ENCODE measurements at places on chromosomes 7 and 10.

GRCh38 chr7:41599760-41600159 lies 103.1 kb downstream of the INHBA start:
- DNase-seq, result no peak

GRCh38 chr10:114552050-114552449 lies 106.0 kb downstream of the ABLIM1 start:
- no peak for DNase-seq

DNA sequence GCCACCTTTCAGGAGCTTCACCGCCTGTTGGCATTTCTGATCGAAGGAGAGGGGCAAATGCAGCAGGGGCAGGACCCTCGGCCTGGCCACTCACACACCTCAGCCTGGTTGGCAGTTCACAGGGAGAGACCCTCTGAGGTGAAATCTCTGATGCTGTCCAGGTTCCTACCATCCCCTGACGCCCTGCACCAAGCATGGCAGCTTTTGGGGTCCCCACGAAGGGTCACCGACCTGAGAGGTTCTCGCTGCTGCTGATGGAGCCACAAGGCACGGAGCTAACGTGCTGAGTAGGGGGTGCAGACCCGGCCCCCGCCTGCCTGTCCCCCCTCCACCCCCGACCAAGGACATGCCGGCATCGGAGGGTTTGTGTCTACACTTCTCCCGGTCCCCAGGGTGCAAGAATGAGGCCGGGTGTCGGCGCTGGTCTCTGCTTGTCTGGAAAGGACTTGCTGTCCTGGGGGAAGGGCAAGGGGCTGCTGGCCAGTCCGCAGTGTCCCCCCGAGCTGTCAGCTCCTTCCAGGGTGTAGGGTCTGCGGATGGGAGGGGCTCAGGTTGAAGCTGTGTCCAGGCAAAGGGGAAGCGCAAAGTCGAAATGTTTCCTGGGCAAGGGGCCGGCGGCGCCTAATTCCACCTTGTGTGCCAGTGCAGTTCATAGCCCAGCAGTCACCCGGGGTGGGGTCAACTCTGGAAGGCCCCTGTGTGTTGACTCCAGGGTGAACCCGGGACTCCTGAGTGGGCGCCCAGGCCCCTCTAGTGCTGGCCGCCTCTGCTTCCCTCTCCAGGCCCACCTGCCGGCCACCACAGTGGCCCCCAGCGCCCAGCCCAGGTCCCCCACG lies 132.6 kb downstream of the DNAJB6 start:
- DNase-seq, result no peak

DNA sequence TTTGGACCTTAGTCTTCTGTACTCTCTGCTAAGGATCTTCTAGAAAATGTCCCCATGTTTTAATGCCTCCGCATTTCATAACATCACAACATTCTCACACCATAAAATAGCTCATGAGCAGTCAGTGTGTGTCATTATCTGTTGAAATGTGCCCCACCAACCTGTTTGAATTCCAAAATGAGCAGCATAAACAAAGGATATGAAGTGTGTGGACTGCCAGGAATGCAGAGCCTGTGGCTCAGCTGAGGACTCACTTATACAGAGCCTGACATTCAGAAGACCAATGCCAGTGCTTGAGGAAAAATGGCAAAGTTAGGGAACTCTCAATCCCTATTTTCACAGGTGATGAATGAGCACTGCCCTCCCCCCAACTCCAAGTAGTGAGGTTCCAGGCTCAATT lies 621.4 kb downstream of the POM121L12 start:
- no peak for DNase-seq

- DNase-seq, result no peak
These were observed 8.0 kb downstream of the GET4 start for GRCh38 chr7:884191-885003.

DNA sequence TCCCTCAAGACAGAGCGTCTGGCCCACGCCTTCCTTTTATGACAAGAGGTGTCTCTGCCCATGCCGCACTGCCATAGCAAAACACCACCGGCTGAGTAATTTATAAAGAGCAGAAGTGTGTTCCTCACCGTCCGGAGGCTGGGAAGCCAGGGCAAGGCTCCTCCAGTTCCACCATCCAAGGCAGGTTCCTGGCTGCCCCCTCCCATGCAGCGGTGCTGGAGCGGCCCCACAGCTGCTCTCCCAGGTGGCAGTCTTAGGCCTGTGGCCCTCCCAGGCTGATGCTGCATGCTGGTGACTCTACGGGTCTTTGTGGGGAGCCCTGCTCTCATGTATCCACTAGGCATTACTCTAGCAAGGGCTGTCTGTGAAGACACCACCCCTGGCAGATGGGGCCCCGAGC lies 113.1 kb downstream of the TCERG1L start:
- no peak for DNase-seq
